ENCODE measurements at places on chromosomes 3 and 15. TPM values are rescaled to one million over a fixed set of nuclear protein-coding genes. Genes with fewer than 3 reads are reported as not detected.

The C15orf62 gene
- total RNA-seq, result not detected

The LMOD3 gene
- total RNA-seq, result not detected

The CYP1A2 gene
- not detected for total RNA-seq

- no peak for DNase-seq
These were observed 74.4 kb upstream of the ACP3 start for GRCh38 chr3:132242790-132243189.

GRCh38 chr3:192817053-192817452 is 89.7 kb upstream of the FGF12 start:
- DNase-seq, result no peak

DNA sequence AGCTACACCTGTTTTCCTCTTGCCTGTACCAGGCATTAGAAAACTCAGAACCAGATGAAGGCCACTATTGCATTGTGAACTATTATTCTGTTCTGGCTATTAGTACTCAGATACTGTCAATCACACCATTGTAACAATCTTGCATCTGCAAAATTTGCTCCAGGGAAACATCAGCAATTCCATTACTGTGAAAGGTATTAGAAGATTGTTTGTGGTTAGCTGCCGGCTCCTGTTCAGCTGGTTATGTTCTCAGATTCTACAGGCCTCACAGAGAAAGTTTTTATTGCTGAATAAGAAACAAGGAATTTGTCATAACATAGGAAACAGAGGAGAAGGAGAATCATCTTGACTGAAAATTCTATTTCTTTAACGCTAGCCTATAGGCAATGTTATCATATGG is 179.9 kb downstream of the PLOD2 start:
- DNase-seq, result no peak

DNA sequence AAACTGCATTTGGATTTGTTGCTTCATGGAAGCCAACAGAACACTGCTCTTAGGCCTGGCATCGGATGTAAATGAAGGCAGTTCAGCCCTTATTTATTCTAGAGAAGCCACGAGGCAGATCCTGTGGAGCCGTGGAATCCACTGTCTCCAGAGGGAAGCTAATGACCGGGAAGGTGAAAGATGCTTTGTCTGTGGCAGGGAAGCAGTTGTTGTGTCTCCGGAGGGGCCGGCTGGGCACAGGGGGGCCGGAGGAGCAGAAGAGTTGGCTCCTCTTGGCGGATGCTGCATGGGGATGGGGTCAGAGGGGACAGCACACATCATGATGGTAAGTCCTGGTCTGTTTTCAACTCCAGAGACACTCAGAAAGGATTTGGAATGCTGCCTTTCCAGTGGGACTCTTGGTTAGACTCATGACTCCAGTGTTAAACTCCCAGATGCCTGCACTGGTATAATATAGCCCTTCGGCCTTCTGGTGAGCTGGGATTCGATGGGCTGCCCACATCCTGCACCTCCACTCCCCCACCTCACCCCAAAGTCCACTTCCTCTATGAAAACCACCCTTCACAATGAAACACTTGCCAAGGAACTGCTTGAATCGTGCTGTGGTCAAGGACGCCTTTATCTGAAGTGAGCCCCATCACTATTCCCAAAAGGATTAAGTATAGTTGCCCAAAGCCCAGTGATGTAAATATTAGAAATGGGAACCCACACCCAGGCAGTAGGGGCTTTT is 33.6 kb downstream of the TPM1 start:
- DNase-seq, result no peak

- no peak for DNase-seq
These were observed 9.4 kb downstream of the TCF12 start for GRCh38 chr15:56927816-56928215.

GRCh38 chr3:149473357-149474249 is 894 bp upstream of the TM4SF4 start:
- DNase-seq, result no peak

DNA sequence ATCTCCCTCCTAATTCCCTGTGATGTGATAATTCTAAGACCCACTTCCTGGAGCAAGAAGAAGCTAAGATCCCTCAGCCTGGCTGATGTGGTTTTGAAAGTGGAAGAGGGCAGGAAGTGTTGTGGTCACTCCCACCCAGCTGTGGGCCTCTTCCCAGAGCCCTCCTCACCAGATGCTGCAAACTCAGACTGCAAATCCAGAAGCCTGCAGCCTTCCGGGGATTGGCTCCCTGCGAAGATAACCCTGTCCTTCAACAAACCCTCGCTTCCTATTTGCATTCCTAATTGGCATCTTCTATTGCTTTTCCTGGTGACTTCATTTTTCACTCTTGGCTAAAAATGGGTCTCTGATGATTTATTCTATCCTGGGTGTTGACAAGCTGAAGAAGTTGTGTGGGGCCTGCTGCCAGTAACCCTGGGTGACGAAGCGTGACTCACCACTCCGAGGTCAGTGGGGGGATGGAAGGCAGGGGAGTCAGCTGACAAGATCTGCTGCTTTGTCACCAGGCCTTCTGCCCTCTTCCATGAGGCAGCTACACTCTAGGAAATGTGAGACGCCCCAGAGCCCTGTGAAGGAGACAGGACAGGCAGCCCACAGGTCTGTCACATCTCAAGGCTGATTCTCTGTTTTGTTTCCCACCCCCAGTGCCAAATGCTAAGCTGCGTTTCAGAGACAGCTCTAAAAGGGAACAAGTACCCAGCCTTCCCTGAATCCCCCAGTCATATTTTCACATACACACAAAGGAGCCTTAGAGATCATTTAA is 99.7 kb upstream of the LIPC start:
- peak; percentile 48 for DNase-seq
